Activated CD4-positive, alpha-beta T cell treated with anti-CD3 and anti-CD28 coated beads, Interleukin-2, amount 10 ng/mL, durations not matched to agents 7 days and 5 days (primary cell): ENCODE measurements at places on chromosomes 16 and 17. TPM values are rescaled to one million over a fixed set of nuclear protein-coding genes. Genes with fewer than 3 reads are reported as not detected.

GRCh38 chr17:74368341-74369081 lies 1.2 kb downstream of the GPR142 start:
- no peaks in the 10 kb centered on the region for H3K36me3 ChIP-seq
- H3K4me3 ChIP-seq: no peak overlapping the region
- no peak overlapping the region for H3K27ac ChIP-seq

Gene ARL5C
- total RNA-seq: not detected

Gene TEKT1
- total RNA-seq: not detected

- peaks cover 45% of the 10 kb centered on the region for H3K4me1 ChIP-seq
- peaks cover 22% of the 10 kb centered on the region for H3K36me3 ChIP-seq
- no peaks in the 10 kb centered on the region for H3K27me3 ChIP-seq
Measured at GRCh38 chr16:68263559-68264127, 683 bp upstream of the SLC7A6 start.

DNA sequence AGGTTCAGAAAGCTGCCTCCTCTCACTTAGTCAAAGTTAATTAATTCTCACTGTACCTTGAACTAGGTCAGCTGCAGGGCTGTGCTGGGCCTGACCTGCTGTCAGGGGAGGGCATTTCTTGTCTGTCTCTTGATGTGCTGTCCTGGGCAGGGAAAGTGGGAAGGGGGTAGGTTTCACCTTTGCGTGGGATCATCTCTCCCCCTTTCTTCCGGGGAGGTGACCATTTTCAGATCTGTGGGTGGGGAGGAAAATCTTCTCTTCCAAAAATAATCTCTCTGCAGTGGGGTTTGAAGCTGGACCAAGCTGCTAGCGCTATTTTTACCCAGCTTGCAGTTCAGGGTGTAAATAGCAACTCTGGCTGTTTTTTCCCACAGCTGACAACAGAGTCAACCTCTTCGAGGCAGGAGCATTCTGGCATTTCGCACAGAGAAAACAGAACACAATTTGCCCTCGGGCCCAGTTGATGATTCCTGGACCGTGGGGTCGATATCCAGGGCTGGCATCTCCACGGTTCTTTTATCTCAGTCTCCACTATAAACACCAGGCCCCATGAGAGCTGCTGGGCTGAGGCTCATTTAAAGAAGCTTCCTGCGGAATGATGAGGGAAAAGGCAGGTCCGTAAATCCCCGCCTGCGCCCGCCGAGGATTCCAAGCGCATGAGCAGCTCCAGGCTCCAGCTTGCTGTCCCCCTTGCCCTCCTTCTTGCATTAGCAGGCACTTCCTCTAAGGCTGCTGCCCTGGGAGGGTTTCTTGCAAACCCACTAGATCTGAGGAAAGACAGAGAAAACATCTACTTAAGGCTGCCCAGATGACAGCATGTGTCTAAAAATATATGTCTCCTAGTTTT lies 93.9 kb downstream of the YPEL2 start:
- H3K4me1 ChIP-seq: peaks cover 12% of the 10 kb centered on the region
- no peak overlapping the region for H3K27ac ChIP-seq
- H3K4me3 ChIP-seq: no peak overlapping the region
- H3K36me3 ChIP-seq: no peaks in the 10 kb centered on the region

- H3K4me1 ChIP-seq: peaks cover 7% of the 10 kb centered on the region
- no peak overlapping the region for H3K27ac ChIP-seq
- no peak for DNase-seq
- no peak overlapping the region for H3K4me3 ChIP-seq
- H3K36me3 ChIP-seq: peaks cover 58% of the 10 kb centered on the region
Measured at GRCh38 chr17:68277807-68278206, 13.1 kb downstream of the SLC16A6 start.

DNA sequence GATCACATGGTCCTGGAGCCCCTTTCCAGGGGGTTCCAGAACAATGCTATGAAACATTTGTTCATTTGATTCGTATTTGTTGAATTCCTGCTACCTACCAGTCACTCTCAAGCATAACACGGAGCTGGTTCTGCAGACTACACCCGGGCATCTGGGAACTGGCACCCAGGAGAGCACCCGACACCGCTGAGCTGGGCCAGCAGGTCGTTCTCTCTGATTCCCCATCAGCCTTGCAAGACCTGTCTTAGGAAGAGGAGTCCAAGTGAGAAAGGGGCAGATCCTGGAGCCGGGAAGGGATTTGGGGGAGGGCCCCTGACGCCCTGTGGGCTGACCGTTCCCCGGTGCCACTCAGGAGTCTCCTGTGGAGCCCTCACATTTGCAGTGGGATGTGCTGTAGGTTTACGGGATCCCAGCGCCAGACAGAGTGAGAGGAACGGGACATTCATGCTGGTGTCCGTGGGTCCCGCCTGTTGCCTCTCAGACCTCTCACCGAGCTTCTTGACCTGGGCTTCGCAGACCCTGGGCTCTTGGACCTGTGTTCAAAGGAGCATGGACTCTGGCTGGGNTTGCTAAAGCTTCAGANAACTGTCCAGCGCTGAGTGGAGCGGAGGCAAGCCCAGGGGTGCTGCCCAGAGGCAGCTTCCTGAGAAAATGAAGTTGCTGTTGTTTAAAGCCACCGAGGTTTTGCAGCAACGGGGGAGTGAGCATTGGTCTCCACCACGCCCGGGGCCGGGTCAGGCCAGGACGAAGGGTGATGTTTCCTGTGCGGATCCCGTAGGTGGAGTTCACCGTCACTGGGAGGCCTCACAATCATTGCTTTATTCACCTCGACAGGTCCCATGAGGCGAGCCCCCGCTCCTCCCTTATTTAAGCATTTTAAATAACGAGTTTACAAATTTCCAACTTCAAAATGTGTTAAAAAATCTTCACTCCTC lies 49.2 kb downstream of the METRNL start:
- DNase-seq: no peak
- peaks cover 17% of the 10 kb centered on the region for H3K4me1 ChIP-seq
- H3K4me3 ChIP-seq: no peak overlapping the region
- peaks cover 14% of the 10 kb centered on the region for H3K27me3 ChIP-seq
- H3K27ac ChIP-seq: no peak overlapping the region
- H3K36me3 ChIP-seq: no peaks in the 10 kb centered on the region

- no peaks in the 10 kb centered on the region for H3K4me1 ChIP-seq
- no peak overlapping the region for H3K4me3 ChIP-seq
- H3K27ac ChIP-seq: no peak overlapping the region
- H3K36me3 ChIP-seq: no peaks in the 10 kb centered on the region
Measured at GRCh38 chr16:49690778-49691177, 165.1 kb downstream of the ZNF423 start.

DNA sequence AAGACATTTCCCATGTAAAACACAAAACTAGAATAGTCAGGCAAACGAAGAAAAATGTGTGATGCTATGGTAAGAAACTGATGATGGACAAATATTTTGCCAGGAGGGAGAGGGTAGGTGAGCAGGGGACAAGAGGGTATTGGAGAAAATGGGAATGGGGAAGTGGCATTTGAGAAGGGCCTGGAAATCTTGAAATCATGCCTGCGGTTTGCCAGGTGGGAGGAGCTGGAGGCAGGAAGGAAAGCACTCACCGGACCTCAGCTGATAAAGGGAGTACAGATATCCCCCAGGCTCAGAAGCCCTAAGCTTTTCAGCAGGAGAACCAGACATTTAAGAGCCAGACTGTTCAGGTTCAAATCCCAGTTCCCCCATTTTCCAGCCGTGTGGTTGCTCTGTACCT lies 103.6 kb downstream of the GSG1L start:
- no peaks in the 10 kb centered on the region for H3K27me3 ChIP-seq
- no peaks in the 10 kb centered on the region for H3K4me1 ChIP-seq
- H3K36me3 ChIP-seq: peaks cover under 1% of the 10 kb centered on the region
- DNase-seq: no peak
- H3K27ac ChIP-seq: no peak overlapping the region

DNA sequence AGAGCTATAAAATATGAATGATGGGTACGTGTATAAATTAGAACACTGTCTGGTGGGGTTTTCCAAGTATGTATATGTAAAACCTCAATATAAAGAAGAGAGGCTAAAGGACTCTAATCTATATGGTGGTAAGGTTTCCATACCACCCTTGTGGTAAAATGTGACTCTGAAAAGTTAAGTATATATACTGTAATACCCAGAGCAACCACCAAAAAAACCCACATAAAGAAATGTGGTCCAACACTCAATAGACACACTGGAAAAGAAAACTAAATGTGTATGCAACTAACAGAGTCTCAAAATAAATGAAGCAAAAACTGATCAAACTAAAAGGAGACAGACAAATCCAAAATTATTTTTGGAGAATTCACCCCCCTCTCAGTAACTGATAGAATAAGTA lies 72.2 kb downstream of the XPO6 start:
- H3K4me3 ChIP-seq: peak overlapping the region; percentile 55
- H3K27ac ChIP-seq: peak overlapping the region; percentile 99
- H3K4me1 ChIP-seq: peaks cover 77% of the 10 kb centered on the region
- peak; percentile 57 for DNase-seq
- no peaks in the 10 kb centered on the region for H3K27me3 ChIP-seq

GRCh38 chr16:1414532-1415260 lies at the start of gene UNKL:
Gene UNKL (minus strand): TSS chr16:1414704. CDS start chr16:1414691, 13 bp downstream.
- H3K27ac ChIP-seq: peak within 1 kb of the TSS; percentile 92
- H3K27me3 ChIP-seq: no peaks in the 10 kb centered on the region
- peak; percentile 87 for DNase-seq
- H3K4me3 ChIP-seq: peak within 1 kb of the TSS; percentile 81

Gene CMTM2
- 0.97 TPM for total RNA-seq

DNA sequence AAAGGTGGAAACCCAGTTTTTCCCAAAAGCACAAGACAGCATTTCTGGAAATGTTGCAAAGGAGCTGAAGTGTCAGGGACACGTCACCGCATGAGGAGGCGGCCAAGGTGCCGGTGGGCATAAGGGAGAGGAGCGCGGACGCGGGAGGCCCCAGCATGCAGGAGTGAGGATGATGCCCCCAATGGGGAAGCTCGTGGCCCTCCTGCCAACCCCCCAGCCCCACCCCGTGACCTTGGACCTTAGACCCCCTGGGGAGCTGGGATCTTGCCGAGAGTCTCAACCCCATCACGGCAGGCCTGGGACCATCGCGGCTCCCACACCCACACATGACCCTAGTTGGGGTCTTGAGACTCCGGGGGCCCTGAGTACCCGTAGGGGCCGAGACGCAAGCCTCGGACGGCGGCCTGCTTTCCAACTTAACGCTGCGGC lies 119.4 kb upstream of the METRNL start:
- no peak for DNase-seq
- H3K27ac ChIP-seq: no peak overlapping the region
- no peaks in the 10 kb centered on the region for H3K27me3 ChIP-seq

Gene PMFBP1
- 3.3 TPM for total RNA-seq

DNA sequence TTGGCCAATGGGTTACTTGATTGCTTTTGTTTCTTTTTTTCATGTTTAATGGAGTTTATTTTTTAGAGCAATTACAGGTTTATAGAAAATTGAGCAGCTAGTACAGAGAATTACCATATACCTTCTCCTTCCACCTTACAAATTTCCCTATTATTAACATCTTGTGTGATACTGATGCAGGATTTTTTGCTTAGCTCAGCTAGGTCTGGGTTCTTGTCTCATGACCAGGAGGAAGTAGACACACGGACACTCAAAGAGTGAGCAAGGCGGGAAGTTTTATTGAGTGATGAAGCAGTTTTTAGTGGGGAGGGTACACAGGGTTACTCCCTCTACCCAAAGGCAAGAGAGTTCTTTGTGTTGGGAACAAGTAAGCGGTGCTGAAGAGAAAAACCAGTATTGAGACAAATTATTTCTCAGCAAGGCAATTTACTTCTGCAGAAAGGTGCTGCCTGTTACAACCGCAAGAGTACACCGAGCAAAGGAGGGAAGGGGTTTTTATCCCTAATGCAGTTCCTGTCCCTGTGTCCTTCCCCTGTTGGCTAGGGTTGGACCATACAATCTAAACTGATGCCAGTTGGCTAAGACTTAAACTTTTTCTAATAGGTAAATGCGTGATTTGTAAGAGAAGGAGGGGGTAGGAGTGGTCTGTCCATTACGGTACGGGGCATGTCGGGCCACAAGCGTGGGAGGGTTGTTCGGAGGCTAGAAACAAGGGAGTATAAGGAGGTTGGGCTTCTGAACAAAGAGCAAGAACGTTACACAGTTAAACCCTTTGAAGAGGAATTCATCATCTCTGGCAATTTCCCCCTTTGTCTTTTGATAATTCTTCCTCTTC lies 26.9 kb downstream of the SEC14L1 start:
- no peak for DNase-seq
- H3K27me3 ChIP-seq: no peaks in the 10 kb centered on the region
- H3K27ac ChIP-seq: no peak overlapping the region
- peaks cover 25% of the 10 kb centered on the region for H3K4me1 ChIP-seq
- H3K4me3 ChIP-seq: no peak overlapping the region

Gene CDH3
- total RNA-seq: not detected

DNA sequence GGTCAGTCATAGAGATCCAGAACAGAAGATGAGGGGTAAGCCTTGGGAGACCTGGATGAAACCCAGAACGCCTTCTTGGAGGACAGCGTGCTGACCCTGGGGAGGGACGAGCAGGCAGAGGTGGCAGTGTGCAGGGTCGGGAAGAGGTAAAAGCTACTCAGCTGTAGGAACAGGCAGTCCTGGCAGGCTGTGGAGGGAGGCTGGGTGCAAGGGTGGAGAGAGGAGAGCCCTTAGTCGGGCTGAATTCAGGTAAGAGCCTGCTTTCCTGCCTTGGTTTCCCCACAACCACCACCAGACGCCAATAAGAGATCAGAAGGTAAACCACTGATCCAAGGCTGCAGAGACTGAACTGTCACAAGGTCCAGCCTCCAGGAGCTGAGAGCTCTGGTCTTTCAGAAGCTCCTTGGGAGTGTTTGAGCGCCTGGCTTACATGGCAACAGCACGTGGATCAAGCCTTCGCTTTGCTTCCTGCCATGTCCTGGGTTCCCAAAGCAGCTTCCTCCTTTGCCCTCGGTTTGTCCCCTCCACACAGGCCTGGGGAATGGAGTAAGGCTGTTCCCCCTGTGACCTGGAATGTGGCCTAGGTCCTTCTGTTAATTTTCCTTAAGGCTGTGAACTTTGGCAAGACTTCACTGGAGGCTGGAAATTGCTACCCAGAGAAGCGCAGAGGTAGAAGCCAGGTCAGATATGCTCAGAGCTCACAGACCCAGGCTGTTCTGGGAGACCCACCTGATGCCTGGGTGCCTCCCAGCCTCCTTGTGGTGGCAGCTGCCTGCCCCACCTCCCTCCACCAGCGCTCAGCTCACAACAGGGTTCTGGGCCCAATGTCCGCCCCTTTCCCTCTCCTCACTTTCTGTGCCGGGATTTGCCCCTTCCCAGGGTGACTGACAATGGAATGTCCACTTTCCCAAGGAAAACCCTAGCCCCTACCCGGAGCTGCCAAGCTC lies 3.9 kb upstream of the PDK2 start:
- H3K36me3 ChIP-seq: no peaks in the 10 kb centered on the region
- no peak overlapping the region for H3K27ac ChIP-seq

- H3K4me3 ChIP-seq: no peak overlapping the region
- H3K4me1 ChIP-seq: peaks cover 6% of the 10 kb centered on the region
- H3K27ac ChIP-seq: no peak overlapping the region
- H3K36me3 ChIP-seq: peaks cover 4% of the 10 kb centered on the region
- H3K27me3 ChIP-seq: no peaks in the 10 kb centered on the region
Measured at GRCh38 chr17:56819431-56820145, 14.1 kb downstream of the C17orf67 start.

DNA sequence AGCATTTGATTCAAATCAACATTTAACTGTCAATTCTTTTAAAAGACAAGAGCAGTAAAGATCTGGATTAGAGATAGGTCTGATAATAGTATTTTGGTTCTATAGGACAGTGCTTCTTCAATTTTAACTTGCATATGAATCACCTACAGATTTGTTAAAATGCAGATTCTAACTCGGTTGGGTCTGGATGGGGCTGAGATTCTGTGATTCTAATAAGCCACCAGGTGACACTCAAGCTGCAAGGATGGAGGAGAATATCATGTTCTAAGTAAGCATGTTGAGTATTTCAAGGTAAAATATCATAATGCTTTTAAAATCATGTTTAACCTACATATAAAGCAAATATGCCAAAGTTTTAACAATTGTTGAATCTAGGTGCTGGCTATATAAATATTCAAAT lies 15.8 kb downstream of the TSPOAP1 start:
- no peak overlapping the region for H3K4me3 ChIP-seq
- peaks cover 9% of the 10 kb centered on the region for H3K36me3 ChIP-seq
- no peaks in the 10 kb centered on the region for H3K27me3 ChIP-seq
- peaks cover 9% of the 10 kb centered on the region for H3K4me1 ChIP-seq
- DNase-seq: no peak
